ENCODE measurements at places on chromosomes 7 and 10.

- no peak for DNase-seq
These were observed 165.6 kb downstream of the ADARB2 start for GRCh38 chr10:1571587-1572237.

GRCh38 chr7:155996718-155997280 lies 184.5 kb upstream of the SHH start:
- no peak for DNase-seq

DNA sequence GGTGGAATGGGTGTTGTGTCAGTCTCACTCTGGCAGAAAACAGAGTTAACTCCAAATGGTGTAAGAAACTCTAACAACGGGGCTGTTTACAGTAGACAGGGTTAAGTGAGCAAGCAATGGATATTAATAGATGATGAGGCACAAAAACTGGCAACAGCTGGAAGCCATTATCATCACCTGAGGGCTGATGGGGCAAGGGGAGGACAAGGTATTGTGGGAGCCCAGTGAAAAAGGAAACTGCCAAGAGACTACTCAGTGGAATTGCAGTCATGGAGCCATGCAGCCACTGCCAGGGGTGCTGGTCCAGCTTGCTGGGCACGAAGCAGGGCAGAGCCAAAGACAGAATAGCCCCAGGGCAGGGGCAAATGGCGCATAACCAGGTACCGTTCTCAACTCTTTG lies 260.7 kb downstream of the BICC1 start:
- DNase-seq: no peak

GRCh38 chr10:61835946-61836887 lies 65.3 kb upstream of the ARID5B start:
- DNase-seq: no peak

DNA sequence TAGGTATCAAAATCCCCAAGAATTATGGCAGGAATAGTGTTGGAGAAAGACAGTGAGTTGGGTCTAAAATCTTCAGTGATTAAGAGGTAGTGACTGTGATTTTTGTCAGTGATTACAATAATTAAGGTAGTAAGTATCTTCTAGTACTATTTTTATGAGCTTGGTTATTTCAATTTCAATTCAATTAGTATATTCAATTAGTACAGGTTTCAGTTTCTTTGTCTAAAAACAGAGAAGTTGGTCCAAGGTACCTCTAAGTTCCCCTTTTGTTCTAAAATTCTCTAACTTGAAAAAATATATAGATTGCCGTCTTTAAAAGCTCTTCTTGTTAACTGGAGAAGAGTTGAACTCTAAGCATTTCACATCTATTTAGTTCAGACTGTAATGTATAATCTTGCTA lies 82.9 kb downstream of the OTUD1 start:
- DNase-seq: no peak

DNA sequence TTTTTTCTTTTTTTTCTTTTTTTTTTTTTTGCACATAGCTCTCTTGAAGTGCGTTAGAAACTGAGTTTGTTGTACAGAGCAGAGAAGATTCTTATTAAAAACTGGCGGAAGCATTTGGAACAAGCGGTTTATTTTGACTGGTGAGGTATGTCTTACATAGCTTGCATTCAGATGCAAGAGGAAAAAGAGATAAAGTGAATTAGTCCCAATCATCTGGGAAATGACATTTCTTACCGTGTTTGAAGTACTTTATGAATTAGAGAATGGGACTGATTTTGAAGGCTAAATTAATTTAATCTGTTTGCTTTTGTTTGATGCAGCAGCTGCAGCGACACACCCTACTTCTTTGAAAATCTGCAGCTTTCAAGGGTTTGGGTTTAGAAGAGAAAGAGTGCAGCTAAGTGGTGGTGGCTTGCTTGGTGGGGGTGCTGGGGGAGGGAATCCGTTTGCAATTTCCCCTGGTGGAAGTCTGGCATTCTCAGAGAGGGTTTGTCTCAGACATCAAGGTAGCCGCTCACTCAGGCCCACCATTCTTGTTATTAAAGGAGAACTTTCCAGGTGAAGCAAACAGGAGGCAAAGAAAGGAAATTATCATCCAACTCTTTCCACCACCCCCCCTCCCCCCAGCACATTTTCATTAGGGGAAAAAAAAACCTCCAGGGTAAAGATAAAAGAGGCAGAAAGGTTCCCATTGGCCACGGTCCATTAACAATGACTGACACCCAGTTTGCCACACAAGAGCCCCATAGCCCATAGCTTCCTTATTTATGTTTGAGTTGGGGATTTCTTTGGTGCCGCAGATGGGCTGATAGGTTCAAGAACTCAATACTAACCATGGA lies 231.7 kb downstream of the SKIDA1 start:
- no peak for DNase-seq

DNA sequence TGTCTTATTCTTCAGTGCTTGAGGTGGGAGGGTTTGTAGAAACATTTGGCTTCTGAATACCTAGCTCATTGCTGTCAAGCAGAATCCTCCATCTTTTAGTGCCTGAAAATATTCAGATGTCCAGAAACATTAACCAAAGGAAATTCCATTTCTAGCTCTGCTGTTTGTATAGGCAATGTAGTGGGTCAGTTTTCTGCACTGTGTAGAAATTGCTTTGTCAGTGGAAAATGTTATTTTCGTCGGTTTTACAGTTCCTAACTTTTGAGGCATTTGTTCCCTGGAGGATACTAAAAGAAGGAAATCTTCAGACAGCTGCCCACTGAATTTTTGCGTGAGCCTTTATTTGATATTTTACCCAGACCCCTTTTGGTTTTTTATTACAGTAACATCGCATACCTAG lies 143.4 kb downstream of the TPST1 start:
- DNase-seq: no peak

GRCh38 chr10:42615419-42615818 lies 23.0 kb downstream of the ZNF33B start:
- no peak for DNase-seq

DNA sequence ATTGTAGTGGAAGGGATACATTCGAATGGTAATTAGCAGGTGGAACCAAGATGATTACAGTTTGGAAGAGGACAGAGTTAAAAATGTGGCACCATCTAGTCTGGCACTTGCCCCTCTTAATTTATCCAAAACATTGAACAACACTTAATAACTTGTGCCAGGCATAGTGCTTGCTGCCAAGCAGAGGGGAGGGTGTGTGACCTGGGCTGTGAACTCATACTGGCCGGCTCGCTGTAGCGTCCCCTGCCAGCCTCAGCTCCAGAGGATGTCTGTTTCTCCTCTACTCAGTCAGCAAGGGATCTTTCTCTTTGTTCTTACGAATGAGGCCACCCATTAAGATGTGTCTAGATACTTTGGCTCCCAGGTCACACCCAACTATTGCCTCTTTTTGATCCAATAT lies 179.4 kb upstream of the INHBA start:
- no peak for DNase-seq
